ENCODE measurements at places on chromosomes 6 and 20. TPM values are rescaled to one million over a fixed set of nuclear protein-coding genes. Genes with fewer than 3 reads are reported as not detected.
A peak's percentile ranks its signal among the peaks of the same experiment; 100 is the strongest.

GRCh38 chr20:15922556-15922955 is 650.7 kb downstream of the KIF16B start:
- no peak overlapping the region for H3K4me3 ChIP-seq
- no peak for DNase-seq
- H3K4me1 ChIP-seq = no peaks in the 10 kb centered on the region

- DNase-seq = no peak
- no peak overlapping the region for H3K27ac ChIP-seq
- no peaks in the 10 kb centered on the region for H3K27me3 ChIP-seq
- no peaks in the 10 kb centered on the region for H3K4me1 ChIP-seq
- H3K4me3 ChIP-seq = no peak overlapping the region
Measured at GRCh38 chr6:145898376-145898775, 65.8 kb downstream of the SHPRH start.

- H3K27ac ChIP-seq = no peak overlapping the region
- H3K27me3 ChIP-seq = no peaks in the 10 kb centered on the region
- H3K36me3 ChIP-seq = no peaks in the 10 kb centered on the region
- no peak for DNase-seq
- no peaks in the 10 kb centered on the region for H3K4me1 ChIP-seq
- H3K4me3 ChIP-seq = no peak overlapping the region
Measured at GRCh38 chr6:25442898-25443297, 163.7 kb downstream of the CARMIL1 start.

DNA sequence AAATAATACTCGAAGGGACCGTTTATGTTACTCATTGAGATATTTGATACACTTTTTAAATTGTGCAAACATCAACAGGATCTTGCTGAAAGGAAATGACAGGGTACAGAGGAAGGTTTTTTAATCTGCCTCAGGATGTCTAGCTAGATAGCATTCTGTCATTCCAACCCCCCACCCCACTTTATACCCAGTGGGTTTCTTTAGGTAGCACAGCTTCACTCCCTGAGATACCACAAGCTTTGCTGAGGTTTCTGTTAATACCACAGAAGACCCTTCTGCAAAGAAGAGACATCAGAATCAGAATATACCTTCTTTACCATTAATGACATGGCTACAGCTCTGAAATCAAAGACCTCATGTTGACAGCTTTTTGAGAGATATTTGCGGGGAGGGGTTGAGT is 1.3 kb downstream of the PHACTR2 start:
- H3K4me1 ChIP-seq = peaks cover 5% of the 10 kb centered on the region
- H3K27ac ChIP-seq = peak overlapping the region; percentile 94
- H3K36me3 ChIP-seq = no peaks in the 10 kb centered on the region
- no peaks in the 10 kb centered on the region for H3K27me3 ChIP-seq
- H3K4me3 ChIP-seq = peak overlapping the region; percentile 63

GRCh38 chr6:106377061-106377540 is 16.6 kb downstream of the CRYBG1 start:
- no peaks in the 10 kb centered on the region for H3K27me3 ChIP-seq
- H3K4me1 ChIP-seq = no peaks in the 10 kb centered on the region
- H3K27ac ChIP-seq = no peak overlapping the region
- H3K4me3 ChIP-seq = no peak overlapping the region
- H3K36me3 ChIP-seq = no peaks in the 10 kb centered on the region

- no peaks in the 10 kb centered on the region for H3K27me3 ChIP-seq
- H3K27ac ChIP-seq = no peak overlapping the region
- H3K4me1 ChIP-seq = no peaks in the 10 kb centered on the region
- DNase-seq = no peak
Measured at GRCh38 chr20:3364323-3365013, 43.0 kb downstream of the DNAAF9 start.

DNA sequence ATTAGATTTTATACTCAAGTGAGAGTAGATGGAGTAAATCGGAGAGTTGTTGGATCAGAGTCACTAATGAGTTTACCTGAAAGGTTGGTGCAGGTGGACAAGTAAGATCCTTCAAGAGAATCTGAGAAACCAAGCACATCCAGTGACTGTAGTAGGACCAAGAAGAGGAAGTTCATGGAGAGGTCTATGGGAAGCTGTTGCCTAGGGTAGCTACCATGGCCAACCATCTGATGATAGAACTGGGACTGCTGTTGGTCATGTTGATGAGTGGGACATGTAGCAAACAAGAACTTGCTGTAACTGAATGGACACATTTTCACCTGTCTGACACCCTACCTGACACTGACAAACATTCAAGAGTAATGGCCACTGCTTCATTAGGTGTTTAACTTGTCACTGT is 11.3 kb upstream of the ADGB start:
- no peak for DNase-seq
- H3K27me3 ChIP-seq = no peaks in the 10 kb centered on the region
- no peak overlapping the region for H3K27ac ChIP-seq
- H3K4me3 ChIP-seq = no peak overlapping the region

DNA sequence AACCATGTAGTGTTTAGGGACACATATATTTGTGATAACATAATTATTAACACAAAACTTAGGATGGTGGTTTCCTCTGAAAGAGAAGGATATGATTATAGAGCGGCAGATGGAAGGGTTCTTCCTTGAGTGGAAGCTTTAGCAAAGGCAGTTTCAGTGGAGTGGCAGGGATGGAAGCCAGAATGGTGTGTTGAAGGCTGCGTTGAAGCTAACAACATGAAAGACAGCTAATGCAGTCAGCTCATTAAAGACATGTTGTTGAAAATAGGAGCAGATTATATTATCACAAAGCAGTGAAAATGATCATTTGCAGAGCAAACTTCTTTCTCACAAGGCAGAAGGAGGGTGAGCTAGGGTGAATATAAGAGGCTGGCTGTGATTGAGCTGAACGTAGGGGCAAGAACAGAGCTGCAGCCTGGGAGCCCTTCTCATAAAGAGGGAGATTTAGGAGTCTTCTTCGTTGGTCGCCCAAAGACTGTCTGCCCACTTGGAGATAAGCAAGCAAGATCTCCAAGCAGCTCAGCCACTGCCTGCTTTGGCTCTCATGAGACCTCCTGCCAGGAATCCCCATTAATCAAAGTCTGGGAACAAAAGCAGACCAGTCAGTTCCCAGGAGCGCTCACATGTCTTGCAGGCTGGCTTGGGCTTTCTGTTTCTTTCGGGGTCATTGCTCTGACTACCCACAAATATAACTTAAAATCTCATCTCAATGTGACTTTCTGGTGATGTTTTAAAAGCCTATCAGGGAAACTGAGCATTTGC is 2.6 kb upstream of the ANKRD6 start:
- DNase-seq = no peak
- H3K36me3 ChIP-seq = no peaks in the 10 kb centered on the region
- H3K4me3 ChIP-seq = no peak overlapping the region
- H3K27ac ChIP-seq = no peak overlapping the region

- no peaks in the 10 kb centered on the region for H3K36me3 ChIP-seq
- DNase-seq = peak; percentile 19
- no peaks in the 10 kb centered on the region for H3K4me1 ChIP-seq
- H3K27me3 ChIP-seq = no peaks in the 10 kb centered on the region
Measured at GRCh38 chr6:111087871-111088667, 766 bp downstream of the SLC16A10 start.

GRCh38 chr20:43789593-43789992 is 62.8 kb upstream of the GTSF1L start:
- H3K4me3 ChIP-seq = no peak overlapping the region
- no peaks in the 10 kb centered on the region for H3K4me1 ChIP-seq

- no peak overlapping the region for H3K27ac ChIP-seq
- H3K4me3 ChIP-seq = no peak overlapping the region
- DNase-seq = no peak
- no peaks in the 10 kb centered on the region for H3K27me3 ChIP-seq
- H3K4me1 ChIP-seq = no peaks in the 10 kb centered on the region
Measured at GRCh38 chr20:48760403-48760983, 67.3 kb downstream of the PREX1 start.

- no peaks in the 10 kb centered on the region for H3K4me1 ChIP-seq
- no peak for DNase-seq
- no peak overlapping the region for H3K27ac ChIP-seq
- no peaks in the 10 kb centered on the region for H3K36me3 ChIP-seq
- no peaks in the 10 kb centered on the region for H3K27me3 ChIP-seq
- H3K4me3 ChIP-seq = no peak overlapping the region
Measured at GRCh38 chr6:105591053-105591452, 188.2 kb upstream of the PREP start.

- DNase-seq = no peak
- no peaks in the 10 kb centered on the region for H3K36me3 ChIP-seq
- no peak overlapping the region for H3K27ac ChIP-seq
- no peaks in the 10 kb centered on the region for H3K27me3 ChIP-seq
- H3K4me3 ChIP-seq = peak overlapping the region; percentile 19
Measured at GRCh38 chr6:3848380-3848779, 793 bp upstream of the FAM50B start.

- H3K36me3 ChIP-seq = no peaks in the 10 kb centered on the region
- H3K4me1 ChIP-seq = peaks cover 6% of the 10 kb centered on the region
- H3K4me3 ChIP-seq = peak overlapping the region; percentile 91
- no peaks in the 10 kb centered on the region for H3K27me3 ChIP-seq
Measured at GRCh38 chr6:81751388-81752083, 945 bp downstream of the TENT5A start.

DNA sequence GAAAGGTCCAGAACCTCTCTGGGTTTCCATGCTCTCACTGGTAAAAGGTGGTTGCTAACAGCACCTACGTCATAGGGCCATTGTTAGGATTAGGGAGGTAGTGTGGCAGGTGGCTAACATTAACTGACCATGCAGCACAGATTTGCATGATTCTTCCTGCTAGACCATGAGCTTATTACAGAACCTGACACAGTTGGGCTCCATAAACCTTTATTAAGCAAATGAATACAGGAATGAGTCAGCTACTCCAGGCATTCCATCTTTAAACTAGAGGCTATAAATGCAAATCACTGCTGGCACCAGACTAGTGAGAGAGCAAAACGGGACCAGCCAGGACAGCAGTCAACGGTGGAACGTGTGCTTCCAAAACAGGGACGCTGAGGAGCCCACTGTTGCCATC is 440.1 kb downstream of the PTPRT start:
- H3K4me1 ChIP-seq = no peaks in the 10 kb centered on the region
- H3K27me3 ChIP-seq = no peaks in the 10 kb centered on the region
- H3K4me3 ChIP-seq = no peak overlapping the region
- DNase-seq = no peak
- no peaks in the 10 kb centered on the region for H3K36me3 ChIP-seq
- H3K27ac ChIP-seq = no peak overlapping the region

- H3K4me3 ChIP-seq = no peak overlapping the region
- H3K27ac ChIP-seq = no peak overlapping the region
- H3K27me3 ChIP-seq = no peaks in the 10 kb centered on the region
Measured at GRCh38 chr6:14381829-14382677, 264.5 kb downstream of the CD83 start.

GRCh38 chr20:47998736-47999135 is 213.5 kb upstream of the SULF2 start:
- no peaks in the 10 kb centered on the region for H3K36me3 ChIP-seq
- no peaks in the 10 kb centered on the region for H3K4me1 ChIP-seq
- H3K27ac ChIP-seq = no peak overlapping the region
- no peak for DNase-seq
- H3K4me3 ChIP-seq = no peak overlapping the region

GRCh38 chr6:32741031-32741960 is at the start of gene HLA-DQA2:
Gene HLA-DQA2 (plus strand): TSS chr6:32741391. CDS start chr6:32741444, 53 bp downstream.
- no peaks in the 10 kb centered on the region for H3K4me1 ChIP-seq
- no peaks in the 10 kb centered on the region for H3K36me3 ChIP-seq
- DNase-seq = no peak
- no peak within 1 kb of the TSS for H3K4me3 ChIP-seq
- no peaks in the 10 kb centered on the region for H3K27me3 ChIP-seq

DNA sequence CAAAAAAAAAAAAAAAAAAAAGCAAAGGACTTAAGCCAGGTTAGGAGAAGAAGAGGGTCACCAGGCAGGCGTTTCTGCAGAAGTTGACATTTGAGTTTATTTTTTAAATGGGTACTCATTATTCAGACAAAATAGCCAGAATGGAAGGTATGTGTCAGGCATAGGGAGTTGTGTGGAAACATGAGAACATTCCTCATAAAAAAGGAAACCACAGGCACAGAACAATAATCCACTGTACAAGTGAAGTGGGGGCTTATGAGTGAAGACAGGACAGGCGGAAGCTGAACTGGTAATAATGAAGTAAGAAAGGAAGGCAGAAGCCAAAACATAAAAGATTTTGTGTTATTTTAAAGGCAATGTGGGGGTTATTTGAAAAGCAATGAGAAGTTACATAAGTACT is 104.6 kb downstream of the EPB41L2 start:
- H3K4me1 ChIP-seq = no peaks in the 10 kb centered on the region
- no peaks in the 10 kb centered on the region for H3K36me3 ChIP-seq
- no peak overlapping the region for H3K4me3 ChIP-seq
- H3K27ac ChIP-seq = no peak overlapping the region
- no peak for DNase-seq

GRCh38 chr20:62376112-62377063 is 9.3 kb upstream of the LAMA5 start:
- DNase-seq = peak; percentile 78
- H3K27me3 ChIP-seq = no peaks in the 10 kb centered on the region
- no peaks in the 10 kb centered on the region for H3K36me3 ChIP-seq
- peaks cover 17% of the 10 kb centered on the region for H3K4me1 ChIP-seq
- no peak overlapping the region for H3K27ac ChIP-seq

GRCh38 chr6:114569669-114570068 is 226.8 kb upstream of the HS3ST5 start:
- no peak overlapping the region for H3K27ac ChIP-seq
- no peak for DNase-seq
- no peaks in the 10 kb centered on the region for H3K27me3 ChIP-seq
- H3K4me3 ChIP-seq = no peak overlapping the region

DNA sequence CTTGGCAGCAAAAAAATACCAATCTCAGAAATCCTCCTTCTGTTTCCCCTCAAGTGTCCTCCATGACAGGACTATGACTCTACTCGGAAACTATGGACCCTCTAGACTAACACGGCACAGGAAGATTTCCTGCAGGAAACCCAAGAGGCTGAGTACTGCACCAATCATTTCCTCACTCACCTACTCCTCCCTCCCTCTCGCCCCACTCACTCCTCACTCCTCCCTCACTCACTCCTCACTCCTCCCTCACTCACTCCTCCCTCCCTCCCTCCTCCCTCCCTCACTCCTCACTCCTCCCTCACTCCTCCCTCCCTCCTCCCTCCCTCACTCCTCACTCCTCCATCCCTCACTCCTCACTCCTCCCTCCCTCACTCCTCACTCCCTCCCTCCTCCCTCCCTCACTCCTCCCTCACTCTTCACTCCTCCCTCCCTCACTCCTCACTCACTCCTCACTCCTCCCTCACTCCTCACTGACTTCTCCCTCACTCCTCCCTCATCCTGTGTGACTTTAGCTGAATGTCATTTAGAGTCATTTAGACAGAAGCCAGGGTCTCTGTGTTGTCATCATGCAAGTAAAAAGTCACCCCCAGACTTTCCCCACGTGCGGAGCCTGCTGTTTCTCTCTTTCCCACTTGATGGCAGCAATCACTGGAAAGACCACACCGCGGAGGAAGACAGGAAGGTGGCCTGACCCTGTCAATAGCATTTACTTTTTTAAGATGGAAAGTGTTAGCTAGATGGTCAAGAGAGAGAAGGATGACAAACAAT is 226.8 kb upstream of the PDE10A start:
- H3K4me3 ChIP-seq = no peak overlapping the region
- H3K27me3 ChIP-seq = no peaks in the 10 kb centered on the region
- no peaks in the 10 kb centered on the region for H3K4me1 ChIP-seq

GRCh38 chr6:83868639-83869038 is 9.2 kb downstream of the CYB5R4 start:
- no peak overlapping the region for H3K27ac ChIP-seq
- no peak for DNase-seq
- no peaks in the 10 kb centered on the region for H3K36me3 ChIP-seq
- H3K27me3 ChIP-seq = no peaks in the 10 kb centered on the region
- H3K4me3 ChIP-seq = no peak overlapping the region

The C20orf96 gene
- total RNA-seq = 6.6 TPM

The PI16 gene
- 0.12 TPM for total RNA-seq

The SRSF12 gene
- total RNA-seq = 0.83 TPM

The SIGLEC1 gene
- total RNA-seq = 1.9 TPM

The SAMD3 gene
- 1.1 TPM for total RNA-seq

The HRH3 gene
- not detected for total RNA-seq

The HLA-DRB5 gene
- 0.75 TPM for total RNA-seq

The ETV7 gene
- 3.7 TPM for total RNA-seq

The C20orf141 gene
- total RNA-seq = not detected

Data from ovary (tissue), 10 donors.